ENCODE measurements at places on chromosomes 3 and 15. TPM values are rescaled to one million over a fixed set of nuclear protein-coding genes. Genes with fewer than 3 reads are reported as not detected.

DNA sequence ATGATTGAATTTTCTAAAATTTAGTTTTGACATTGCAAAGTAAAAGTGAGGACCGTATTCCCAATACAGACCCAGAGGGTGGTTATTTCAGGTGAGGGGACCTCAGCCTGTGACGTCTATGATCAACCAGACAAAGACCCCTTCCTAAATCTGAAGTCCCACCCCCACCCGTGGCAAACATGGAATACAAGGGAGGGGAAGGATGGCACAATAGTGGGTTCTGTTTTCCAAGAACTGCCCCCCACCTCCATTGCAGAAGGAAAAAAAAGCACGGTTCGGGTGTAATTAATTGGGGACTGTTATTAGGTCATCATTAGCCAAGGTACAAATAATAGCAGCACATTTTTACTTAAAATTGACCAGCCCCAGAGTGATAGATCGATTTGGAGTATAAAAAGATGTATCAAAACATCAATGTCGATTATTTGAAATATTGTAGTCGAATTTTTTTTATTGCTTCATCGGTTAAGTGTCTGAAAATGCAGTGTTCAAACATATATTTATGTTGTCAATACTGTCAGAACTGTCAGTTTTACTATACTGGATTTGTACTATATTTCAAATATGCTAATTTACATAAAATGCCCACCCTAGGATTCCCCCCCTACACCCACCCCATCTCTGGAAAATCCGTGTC lies 7.5 kb upstream of the MEIS2 start:
- no peak for DNase-seq

- DNase-seq: peak; percentile 80
Measured at GRCh38 chr15:58988006-58988785, 733 bp downstream of the RNF111 start.

- peak; percentile 75 for DNase-seq
Measured at GRCh38 chr3:43389388-43390254, 103.3 kb downstream of the SNRK start.

- no peak for DNase-seq
Measured at GRCh38 chr15:63035977-63036376, 6.6 kb upstream of the TPM1 start.

DNA sequence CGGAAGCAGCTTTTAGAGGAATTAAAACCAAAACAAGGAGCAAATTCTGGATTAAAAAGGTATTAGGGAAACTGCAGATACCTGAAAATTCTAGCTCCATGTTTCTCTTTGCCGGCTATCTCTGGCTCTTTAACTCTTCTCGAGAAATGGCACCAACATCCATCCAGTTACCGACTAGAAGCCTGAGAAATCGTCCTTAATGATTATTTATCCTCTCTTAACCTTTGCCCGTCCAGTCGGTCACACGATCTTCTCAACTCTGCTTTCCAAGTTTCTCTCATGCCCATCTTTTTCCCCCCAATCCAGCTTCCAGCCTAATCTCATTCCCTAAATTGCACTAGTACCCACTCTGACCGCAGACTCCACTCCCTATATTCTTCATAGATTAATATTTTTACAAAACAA lies 596 bp upstream of the SGO1 start:
- DNase-seq: no peak

GRCh38 chr3:133258358-133258757 lies 141.5 kb upstream of the BFSP2 start:
- no peak for DNase-seq

DNA sequence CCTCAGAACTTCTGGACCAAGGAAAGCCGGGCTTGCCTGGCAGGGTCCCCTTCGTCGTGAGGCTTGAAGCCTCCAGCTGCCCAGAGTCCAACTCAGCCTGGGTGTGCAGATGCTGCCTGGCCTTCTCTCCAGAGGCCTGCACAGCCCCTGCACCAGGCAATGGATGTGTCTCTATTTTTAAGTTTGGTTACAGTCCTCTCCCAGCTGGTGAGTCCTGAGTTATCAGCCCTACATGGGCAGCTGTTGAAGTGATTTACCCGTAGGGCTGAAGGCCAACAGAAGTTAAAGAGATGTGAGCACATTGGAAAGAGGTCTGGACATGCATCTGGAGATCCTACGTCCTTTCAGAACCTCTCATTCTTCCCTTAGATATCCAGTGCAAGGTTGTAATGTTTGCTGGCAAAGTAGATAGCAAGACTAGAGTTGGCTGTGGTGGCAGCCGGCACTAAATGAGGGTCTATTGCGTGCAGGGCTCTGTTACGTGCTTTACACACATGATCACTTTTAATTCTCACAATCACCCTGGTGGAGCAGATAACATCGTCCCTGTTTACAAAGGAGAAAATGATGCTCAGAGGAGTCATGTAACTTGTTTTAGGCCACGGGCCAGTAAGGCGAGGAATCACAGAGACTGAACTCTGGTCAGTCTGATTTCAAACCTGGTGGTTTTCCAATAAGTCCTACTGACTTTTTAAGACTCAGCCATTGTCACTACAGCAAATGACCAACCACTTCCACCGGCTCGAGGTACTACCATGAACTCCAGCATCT lies 9.9 kb downstream of the FYCO1 start:
- DNase-seq: no peak

DNA sequence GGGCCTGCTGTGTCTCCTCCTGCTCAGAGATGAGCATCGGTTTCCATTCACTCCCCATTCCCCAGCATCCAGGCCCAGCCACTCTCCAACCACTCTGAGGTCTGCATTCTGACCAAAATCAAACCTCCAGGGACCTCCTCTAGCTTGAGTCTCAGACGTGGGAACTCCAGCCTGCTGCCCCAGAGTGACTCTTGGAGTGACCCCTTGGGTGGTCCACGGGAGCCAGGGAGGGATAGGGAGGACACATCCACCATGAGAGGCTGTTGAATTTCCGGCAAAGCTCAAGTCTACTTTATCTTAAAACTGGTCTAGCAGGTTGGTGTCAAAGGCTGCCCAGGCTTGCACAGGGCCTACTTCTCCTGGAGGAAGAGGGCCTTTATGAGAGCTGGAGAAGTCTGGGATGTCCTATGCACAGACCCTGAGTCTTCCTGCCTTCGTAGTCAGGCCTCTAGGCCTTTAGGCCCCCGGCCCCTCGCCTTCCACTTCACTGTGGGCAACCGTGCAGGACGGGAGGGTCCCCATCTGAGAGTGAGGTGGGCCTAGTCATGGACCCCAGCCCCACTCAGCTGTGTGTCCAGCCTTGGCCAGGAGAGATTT lies 8.9 kb downstream of the CISH start:
- no peak for DNase-seq

DNA sequence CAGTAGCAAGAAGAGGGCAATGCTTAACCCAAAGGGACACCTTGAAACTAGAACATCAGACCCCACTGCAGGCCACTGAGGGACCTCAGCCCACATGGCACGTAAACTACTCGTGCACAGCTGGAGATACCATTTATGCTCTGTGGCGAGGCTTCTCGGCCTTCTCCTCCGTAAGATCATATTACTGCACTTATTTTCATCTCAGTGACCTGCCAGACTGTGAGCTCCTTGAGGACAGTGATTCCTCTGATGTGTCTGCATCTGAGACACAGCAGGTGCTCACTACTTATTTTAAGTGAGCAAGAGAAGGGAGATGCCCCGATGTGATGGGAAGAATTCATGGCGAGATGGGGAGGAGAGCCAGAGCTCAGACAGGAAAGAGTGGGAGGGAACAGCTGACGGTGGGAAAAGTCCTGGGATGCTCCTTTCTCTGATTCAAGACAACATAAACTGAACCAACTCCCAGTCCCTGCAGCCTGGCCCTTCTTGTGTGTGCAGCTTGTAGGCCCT lies 137.6 kb downstream of the RPLP1 start:
- no peak for DNase-seq

Gene TF
- 31.8 TPM for total RNA-seq

Gene CHRFAM7A
- total RNA-seq: 1.8 TPM

Gene GOLGA8G
- not detected for total RNA-seq
